Adrenal gland (tissue), 19 donors: ENCODE measurements at places on chromosomes 3 and 15. TPM values are rescaled to one million over a fixed set of nuclear protein-coding genes. Genes with fewer than 3 reads are reported as not detected.
A peak's percentile ranks its signal among the peaks of the same experiment; 100 is the strongest.

Gene CELSR3
- total RNA-seq, result 0.92 TPM

DNA sequence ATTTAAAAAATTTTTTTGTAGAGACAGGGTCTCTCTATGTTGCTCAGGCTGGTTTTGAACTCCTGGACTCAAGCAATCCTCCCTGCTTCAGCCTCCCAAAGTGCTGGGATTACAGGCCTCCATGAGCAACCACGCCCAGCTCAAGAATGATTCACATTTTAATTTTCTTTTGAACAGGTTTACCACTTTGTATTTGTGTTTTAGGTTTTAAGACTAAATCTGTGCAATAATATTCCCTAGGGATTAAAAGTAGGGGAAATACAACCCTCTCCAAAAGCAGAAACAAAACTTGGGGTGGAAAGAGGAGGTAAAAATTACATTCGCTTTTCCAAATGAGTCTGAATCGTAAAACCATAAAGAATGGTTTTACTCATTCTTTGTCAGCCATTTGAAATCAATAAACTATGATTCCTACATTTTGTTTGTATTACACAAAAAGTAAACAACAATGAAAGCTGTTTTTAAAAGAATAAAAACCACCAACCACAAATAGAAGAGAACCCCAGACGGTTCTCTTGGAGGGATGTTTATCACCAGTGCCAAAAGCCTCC lies 37.8 kb downstream of the SLC24A1 start:
- no peak for DNase-seq

GRCh38 chr3:15630646-15631350 lies 29.3 kb downstream of the BTD start:
- peak; percentile 49 for DNase-seq

Gene BFSP2
- not detected for total RNA-seq

Gene GANC
- total RNA-seq, result 22.4 TPM

Gene TGM4
- not detected for total RNA-seq

GRCh38 chr3:16596352-16597032 lies 8.7 kb downstream of the DAZL start:
- DNase-seq, result no peak

Gene SERINC4
- total RNA-seq, result not detected

Gene CACNA1D
- 65.5 TPM for total RNA-seq

GRCh38 chr15:85403745-85404144 lies 23.3 kb downstream of the AKAP13 start:
- no peak for DNase-seq

Gene TP63
- total RNA-seq, result 0.68 TPM

- no peak for DNase-seq
These were observed 10.6 kb downstream of the UBR1 start for GRCh38 chr15:43095243-43095642.

GRCh38 chr15:31341496-31342195 lies 15.0 kb downstream of the KLF13 start:
- DNase-seq, result no peak

GRCh38 chr15:65947041-65947440 lies 77.8 kb downstream of the RAB11A start:
- DNase-seq, result no peak

DNA sequence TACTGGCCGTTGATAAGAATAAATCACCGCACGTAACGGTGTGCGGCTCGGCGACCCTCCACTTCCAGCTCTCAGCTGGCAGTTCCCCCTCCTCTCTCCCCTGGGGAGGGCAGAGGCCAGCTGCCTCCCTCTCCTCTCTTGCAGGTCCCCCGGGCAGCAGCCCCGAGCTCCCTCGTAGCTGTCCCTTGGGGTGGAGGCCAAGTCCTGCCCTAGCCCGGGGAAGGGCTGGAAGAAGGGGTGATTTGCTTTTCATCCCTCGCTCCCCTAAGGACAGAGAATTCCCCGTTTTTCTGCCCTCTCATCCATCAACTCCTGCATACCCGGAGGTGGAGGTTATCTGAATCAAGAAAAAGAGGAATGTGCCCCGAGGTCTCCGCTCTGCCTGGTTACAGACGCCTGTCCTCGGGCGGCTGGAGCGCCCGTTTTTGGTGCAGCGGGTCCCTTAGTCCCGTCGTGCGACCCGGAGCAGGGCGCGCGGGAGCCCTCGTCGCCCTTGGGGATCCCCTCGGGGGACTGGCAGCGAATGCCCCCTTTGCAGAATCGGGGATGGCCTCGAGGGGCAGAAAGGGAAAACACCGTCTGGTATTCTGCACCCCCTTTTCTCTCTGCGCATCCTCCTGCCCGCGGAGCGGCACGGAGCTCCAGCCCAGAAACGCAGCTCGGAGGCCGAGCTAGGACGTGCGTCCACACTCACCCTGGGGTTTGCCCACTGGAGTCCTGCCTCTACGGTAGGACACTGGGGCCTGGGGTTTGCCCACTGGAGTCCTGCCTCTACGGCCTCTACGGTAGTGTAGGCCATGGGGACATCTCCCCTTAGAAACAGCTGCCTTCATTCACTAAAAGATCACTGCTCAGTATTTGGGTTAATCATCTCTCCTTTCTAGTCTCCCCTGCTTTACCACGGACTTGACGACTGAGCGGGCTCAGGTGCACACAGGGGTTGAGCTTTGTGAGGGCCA lies 2.2 kb downstream of the PTPRG start:
- no peak for DNase-seq
